ENCODE measurements at places on chromosomes 2 and 18.

GRCh38 chr2:232420463-232421188, 14.0 kb downstream of the ALPG start:
- DNase-seq, result no peak

DNA sequence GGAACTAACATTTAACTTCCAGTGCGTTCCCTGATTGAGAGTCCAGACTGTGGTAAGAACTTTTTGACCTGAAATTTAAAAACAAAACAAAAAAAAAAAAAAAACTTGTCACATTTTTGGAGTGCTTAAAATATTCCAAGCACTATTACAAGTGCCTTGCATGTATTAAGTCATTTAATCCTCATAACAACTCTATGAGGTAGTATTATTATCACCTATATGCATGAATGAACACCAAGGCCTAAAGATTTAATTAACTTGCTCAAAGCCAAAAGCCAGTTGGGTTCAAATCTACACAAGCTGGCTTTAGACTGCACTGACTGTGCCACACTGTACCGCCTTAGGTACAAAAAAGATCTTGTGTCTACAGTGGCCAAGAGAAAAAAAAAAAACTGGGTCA, 35.2 kb downstream of the METTL4 start:
- DNase-seq, result no peak

DNA sequence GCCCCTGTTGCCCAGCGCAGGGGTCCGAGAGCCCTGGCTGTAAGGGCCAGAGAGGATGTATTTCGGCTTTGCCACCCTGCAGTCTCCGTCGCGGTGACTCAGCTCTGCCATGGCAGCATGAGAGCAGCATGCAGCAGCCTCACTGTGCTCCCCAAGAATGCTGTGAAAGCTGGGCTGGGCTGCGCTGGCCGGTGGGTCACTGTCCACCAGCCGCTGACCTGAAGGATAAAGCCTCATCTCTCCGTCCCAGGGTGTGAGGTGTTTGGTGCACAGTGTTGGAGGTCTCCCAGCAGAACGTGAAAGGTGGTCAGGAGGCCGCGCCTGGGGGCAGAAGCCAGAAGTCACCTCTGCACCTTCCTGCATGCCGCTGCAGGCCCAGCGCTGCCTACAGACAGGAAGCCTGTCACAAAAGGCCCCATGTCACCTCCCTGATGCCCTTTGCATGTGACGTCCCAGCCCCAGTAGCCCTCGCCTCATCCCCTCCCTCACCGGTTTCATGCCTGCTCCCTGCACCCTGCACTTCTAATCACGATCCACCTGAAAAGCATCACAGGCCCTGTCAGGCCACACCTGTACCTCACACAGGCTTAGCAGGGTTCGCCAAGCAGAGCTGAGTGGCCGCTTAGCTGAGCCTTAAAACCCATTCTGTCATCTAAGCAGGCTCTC, 342.1 kb downstream of the EIPR1 start:
- DNase-seq, result no peak

DNA sequence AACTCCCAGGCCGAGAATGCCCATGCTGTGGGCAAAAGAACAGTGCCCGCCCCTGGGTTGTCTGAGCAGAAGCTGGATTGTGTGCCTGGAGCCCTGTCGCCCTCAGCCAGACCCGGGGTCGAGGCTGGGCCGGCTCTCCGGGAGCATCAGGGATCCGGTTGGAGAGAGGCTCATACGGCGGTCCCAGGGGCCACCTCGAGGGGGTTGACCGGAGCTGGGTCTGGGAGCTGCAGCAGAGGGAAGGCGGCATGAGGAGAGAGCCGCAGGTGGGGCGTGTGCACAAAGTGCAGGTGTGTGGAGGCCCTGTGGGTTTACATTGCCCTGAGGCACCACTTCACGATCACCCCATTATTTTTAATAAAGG, 39.5 kb downstream of the MBP start:
- DNase-seq, result no peak

DNA sequence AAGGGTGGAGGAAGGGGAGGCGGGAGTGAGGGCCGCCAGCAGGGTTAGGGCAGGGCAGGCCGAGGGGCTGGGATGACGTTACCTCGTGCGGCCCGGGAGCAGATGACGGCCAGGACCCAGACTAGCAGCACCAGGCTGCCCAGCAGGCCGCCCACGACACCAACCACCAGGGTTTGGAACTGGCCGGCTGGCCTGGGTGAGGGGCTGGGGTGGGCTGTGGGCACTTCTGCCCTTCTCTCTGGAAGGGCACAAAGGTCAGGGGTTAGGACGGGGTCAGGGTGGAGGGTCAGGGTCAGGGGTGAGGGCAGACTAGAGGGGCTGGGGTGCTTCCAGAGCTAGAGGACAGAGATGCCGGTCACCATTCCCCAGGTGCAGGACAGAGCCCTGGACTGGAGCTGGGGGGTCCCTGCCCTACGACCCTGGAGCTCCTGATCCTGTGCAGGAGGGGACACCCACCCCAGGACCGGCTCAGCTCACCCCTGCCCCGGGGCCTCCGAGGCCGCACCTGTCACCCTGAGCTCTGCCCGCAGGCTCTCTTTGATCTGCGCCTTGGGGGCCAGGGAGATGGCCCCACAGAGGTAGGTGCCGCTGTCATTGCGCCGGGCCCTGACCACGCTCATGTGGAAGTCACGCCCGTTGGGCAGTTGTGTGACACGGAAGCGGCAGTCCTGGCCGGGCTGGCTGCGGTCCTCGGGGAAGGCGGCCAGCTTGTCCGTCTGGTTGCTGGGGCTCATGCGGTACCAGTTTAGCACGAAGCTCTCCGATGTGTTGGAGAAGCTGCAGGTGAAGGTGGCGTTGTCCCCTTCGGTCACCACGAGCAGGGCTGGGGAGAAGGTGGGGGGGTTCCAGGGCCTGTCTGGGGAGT, 6.3 kb downstream of the PDCD1 start:
- no peak for DNase-seq

DNA sequence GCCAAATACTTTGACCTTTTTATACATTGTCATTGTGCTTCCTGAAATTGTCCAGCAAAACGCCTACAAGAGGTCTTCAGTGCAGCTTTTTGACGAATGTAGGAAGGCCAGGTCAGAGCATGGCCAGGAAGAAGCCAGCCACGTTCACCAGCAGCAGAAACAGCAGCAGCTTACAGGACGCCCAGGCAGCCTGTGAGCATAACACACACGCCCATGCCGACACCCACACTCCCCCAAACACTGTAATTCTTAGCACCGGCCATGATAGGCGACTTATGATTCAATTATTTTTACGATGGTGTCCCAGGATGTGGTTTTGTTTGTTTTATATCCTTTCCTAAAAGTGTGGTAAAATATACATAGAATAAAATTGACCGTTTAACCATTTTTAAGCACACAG, 249.1 kb upstream of the SALL3 start:
- DNase-seq, result no peak

- no peak for DNase-seq
These were observed 189.0 kb upstream of the SMAD7 start for GRCh38 chr18:49139766-49140165.

DNA sequence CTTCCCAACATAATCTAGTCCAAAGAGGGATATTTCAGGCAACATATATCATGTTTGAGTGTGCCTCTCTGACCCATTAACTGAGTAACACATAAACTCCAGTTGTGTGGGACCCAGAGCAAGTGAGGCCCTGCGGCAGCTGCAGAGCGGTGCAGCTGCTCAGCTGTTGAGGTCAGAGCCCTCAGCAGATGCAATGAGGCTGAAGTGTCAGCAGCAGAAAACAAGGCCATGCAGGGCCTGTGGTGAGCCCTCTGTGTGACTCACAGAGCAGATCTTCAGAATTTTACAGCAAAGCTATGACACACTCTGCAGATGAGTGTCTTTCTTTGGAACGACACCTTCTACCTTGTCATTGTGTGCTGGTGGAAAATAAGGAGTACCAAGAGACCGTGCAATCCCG, 168.5 kb downstream of the CBLN2 start:
- no peak for DNase-seq

- DNase-seq, result no peak
These were observed 47.2 kb downstream of the SDC1 start for GRCh38 chr2:20177556-20178248.

- DNase-seq, result no peak
These were observed 36.2 kb downstream of the ANKRD44 start for GRCh38 chr2:197274349-197274748.

GRCh38 chr2:222993920-222994650, 57.9 kb upstream of the KCNE4 start:
- peak; percentile 78 for DNase-seq

GRCh38 chr2:113324684-113325160, 46.0 kb upstream of the PAX8 start:
- peak; percentile 44 for DNase-seq

DNA sequence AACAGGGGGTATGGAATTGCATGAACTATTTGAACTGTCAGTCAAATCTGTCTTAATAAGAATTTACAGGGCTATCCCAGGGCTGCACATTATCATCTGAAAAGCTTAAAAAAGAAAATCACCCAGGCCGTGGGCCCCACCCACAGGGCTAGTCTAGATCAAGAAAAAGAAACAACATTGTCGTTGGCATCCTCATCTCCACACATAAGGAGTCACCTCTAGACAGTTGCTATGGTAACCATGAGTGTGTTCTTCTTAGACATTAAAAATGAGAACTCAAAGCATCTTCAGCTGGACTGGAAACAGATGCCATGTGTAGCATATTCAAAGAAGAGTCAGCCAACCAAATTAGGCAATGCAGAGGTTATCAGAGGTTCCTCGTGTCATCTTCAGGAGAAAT, 72.3 kb upstream of the CPO start:
- no peak for DNase-seq

- DNase-seq, result no peak
These were observed 322.3 kb upstream of the SETBP1 start for GRCh38 chr18:44358402-44358801.

DNA sequence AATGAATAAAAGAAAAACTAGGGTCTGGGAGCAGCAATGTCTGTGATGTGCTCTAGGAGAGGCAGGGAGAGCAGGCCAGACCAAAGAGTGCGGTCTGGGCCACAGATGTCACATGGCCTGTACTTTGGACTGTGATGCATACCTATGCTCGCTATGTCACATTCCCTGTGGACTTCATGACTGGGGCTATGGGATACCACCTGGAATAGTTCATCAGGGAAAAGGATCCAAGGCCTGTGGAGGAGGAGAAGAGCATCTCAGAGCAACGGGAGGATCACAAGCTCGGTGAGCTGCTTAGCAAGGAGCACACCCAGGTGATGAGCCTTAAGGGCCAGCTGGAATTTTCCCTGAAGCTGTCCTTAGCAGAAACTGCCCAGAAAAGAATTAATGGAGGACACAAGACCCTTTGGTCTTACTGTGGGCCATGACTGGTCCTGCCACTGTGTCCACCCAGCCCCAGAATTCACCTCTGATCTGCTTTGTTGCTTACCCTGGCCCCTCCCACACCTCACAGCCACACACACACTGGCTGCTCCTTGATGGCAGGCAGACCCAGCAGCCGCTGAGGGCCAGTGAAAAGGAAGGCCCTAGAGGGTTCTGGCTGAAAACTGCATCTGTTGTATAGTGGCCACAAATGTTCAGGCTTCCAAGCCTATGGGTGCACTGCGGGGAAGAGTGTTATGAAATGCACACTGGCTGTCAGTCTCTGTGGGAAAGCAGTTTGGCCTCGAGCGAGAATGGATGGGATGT, 25.3 kb upstream of the GCC2 start:
- DNase-seq, result no peak

- no peak for DNase-seq
These were observed 27.8 kb downstream of the MBD5 start for GRCh38 chr2:148048475-148049221.

- no peak for DNase-seq
These were observed 36.6 kb downstream of the GLI2 start for GRCh38 chr2:120772261-120772660.

- DNase-seq, result no peak
These were observed 116.3 kb downstream of the ZNF236 start for GRCh38 chr18:76938619-76939018.

DNA sequence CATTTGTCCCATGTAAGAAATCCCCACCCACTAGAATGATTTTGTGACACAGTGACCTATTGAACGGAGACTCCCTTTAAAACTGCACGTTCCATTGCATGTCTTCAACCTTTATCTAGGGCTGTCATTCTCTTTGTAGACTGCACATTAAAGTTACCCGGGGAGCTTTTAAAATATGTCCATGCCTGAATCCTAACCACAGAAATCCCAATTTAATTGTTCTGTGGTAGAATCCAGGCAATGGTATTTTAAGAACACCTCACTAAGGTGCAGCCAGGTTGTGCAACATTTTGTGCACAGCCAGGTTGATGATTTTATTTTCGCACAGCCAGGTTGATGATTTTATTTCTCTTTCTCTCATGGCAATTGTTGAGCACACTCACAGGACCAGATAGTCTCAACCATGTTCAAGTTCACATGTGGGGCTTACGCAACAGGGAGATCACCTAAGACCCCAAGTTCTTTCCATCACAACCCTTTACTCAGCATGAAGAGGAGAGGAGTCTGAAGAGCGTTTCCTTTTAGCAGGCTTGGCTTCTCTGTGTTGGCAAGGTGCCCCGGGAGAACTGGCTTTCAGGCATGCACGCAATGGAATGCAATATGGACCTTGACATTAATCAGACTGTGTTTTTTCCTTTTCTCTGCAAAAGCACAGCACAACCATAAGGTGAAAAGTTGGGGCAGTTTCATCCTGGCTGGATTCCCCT, 467.3 kb upstream of the ETAA1 start:
- no peak for DNase-seq

GRCh38 chr2:30679426-30680088, 127.7 kb downstream of the CAPN13 start:
- peak; percentile 68 for DNase-seq

GRCh38 chr2:219167997-219168396, 1.8 kb downstream of the SLC23A3 start:
- DNase-seq, result no peak

GRCh38 chr2:237432484-237433092, 18.6 kb upstream of the COL6A3 start:
- DNase-seq, result no peak

- DNase-seq, result no peak
These were observed 20.9 kb upstream of the CLASP1 start for GRCh38 chr2:121670181-121670580.

GRCh38 chr2:235390108-235390815, 103.6 kb upstream of the AGAP1 start:
- DNase-seq, result no peak

- no peak for DNase-seq
These were observed 60.6 kb downstream of the BCL2 start for GRCh38 chr18:63258749-63259566.

DNA sequence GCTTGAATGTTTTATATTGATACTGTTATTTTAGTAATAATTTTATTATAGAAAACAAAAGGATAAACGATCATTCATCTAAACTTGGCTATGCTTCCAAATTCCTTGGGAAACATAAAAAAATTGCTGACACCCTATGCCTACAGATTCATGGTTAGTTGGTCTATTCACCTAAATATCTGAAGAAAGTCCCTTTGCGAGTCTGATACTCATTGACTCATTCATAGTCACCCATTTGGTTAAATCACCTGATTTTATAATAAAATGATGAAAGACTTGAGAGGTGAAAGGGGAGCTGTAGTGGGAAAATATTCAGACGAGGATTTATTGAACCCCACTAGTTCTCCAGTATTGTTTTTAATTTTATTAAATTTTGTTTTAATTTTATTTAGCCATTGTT, 112.0 kb downstream of the PTPN4 start:
- DNase-seq, result no peak

Data from head of caudate nucleus (tissue), 42 donors.